ENCODE measurements at places on chromosomes 12 and 14.

DNA sequence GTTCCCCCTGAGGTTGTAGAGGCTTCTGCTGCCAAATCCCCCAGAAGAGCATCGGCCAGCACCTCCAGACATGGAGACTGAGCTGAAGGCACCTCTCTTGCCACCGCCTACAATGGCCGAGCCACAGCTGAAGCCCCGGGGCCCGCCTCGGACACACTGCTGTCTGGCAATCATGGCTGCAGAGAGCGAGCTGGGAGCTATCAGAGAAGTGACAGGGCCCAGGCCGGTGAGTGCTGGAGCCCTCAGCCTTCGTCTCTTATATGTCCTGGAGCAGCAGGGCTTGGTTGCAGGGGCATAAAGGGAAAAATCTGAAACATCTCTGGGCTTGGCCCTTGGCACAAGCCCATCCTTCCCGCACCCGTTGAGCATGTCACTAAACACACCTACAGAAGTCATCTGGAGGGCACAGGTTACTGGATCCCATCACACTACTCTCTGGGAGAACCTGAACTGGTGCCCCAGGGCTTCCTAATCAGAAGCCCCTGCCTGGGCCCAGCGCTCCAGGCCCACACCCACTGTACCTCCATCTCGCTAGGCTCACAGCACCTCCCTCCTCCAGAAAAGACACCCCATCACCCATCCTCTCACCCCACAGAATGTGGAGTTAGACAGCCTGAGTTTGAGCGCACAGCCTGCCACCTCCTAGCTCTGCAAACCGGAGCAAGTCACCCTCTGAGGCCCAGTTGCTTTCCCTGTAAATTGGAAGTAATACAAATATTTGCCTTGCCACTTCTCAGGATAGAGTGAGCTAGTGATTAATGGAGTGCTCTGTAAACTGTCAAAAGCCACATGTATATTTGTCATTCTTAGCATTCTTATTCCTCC is at the start of gene KRT4:
KRT4 (minus strand) TSS at position 232 of the 825 bp plus-strand sequence; CDS start at position 174, 58 bp downstream.
- DNase-seq: no peak

- DNase-seq: no peak
Observed at GRCh38 chr14:92217936-92218335, 96.2 kb downstream of the CPSF2 start.

DNA sequence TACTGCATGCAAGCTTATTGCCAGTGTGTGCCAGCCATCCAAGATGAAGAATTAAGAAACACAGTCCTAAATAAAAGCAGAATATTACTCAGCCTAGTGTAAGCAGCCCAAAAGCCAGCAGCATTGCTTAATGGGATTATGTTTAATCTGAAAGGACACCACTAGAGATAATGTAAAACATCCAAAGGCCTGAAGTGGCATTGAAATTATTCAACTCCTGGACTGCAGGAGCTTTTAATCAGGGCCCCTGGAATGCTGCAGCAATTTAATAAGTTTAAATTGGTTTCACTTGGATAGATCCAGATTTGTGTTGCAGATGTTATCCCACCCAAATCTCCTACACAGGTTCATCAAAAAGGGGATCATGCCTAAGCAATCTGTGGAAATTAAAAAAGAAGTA is 193.0 kb downstream of the C12orf50 start:
- no peak for DNase-seq

DNA sequence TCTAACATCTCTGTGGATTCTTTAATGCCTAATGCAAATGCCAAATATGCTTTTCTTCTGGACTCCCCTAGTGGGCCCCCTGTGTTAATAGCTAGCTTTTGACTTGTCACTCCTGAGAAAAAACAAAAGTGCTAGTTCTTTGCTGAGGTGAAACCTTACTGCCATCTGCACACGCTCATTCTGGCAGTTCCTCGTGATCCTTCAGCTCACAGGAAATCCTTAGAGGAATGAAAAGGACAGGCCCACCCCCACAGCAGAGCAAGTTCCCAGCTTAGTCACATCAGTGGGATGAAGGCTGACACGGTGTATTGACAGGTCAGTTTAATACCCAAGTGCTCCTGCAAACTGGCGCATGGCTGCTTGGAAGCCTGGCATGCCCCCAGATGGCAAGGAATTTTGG is 165.1 kb upstream of the ATP2B1 start:
- no peak for DNase-seq

DNA sequence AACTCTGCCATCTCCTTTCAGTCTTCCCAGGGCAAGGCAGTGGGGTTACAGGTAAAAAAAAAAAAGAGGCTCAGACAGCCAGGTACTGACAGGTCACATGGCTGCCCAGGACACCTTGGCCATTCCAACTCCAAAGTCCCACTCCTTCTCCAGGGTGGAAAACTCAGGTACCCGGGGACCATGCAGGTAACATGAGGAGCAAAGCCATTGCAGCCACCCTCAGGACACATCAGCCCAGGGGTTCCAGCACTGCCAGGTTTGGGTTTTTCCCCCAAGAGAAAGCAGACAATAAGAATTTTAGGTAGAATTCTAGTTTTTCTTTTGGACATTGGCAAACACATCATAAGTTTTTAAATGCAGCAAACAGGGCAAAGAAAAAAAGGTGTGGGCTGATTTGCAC is 15.3 kb downstream of the FAM222A start:
- no peak for DNase-seq

GRCh38 chr14:97618401-97618800 is 821.2 kb downstream of the VRK1 start:
- DNase-seq: no peak

DNA sequence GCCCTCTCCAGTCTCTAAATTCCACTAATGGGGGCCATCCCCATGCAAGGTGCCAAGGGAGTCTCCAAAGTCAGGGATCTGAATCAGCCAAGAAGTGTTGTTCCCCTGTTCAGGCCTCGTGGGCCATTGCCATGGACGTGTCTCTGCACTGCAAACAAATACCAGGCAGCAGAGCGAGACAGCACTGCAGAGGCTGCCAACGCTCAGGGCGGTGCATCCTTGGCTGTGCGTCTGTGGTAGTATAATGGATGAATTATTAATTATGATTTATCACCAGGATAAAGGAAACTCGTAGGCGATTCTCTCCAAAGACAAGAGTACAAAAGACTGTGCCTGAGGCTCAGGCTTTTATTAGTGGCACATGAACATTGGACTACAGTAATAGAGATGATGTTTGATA is 122.3 kb upstream of the NTF3 start:
- no peak for DNase-seq

DNA sequence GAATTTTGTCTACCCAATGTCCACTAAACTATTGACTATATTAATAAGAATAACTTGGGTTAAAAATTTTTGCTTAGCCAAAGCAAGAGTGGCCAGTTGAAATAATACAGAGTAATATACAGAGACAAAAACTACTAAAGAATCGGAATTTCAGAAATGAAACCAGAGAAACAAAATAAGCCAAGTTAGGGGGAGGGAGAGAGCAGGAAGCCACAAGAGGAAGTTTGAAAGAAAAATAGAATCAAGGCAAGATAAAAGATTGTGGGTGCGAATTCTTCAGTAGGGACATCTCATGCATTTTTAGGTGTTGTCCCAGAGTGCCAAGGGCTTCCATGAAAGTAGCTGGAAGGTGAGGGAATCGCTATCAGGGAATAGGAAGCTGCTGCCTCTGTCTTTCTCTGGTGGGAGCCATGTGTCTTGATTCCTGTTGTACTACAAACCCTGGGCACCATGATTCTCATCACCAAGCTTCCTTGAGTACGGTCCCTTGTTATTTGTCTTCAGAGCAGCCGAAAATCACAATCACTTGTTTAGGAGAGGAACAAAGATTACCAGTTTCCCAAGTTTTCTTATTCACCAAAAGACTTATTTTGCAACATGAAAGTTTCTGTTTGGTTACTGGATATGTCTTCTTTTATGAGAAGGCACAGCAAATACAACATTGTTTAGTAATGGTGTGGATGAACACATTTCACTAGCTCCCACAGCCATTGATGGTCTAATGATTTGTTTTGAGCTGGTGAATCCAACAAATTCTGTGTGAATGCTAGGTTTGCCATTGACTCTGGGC is 16.7 kb downstream of the NEUROD4 start:
- DNase-seq: no peak

GRCh38 chr12:57213763-57214397 is 2.7 kb upstream of the NXPH4 start:
- no peak for DNase-seq

DNA sequence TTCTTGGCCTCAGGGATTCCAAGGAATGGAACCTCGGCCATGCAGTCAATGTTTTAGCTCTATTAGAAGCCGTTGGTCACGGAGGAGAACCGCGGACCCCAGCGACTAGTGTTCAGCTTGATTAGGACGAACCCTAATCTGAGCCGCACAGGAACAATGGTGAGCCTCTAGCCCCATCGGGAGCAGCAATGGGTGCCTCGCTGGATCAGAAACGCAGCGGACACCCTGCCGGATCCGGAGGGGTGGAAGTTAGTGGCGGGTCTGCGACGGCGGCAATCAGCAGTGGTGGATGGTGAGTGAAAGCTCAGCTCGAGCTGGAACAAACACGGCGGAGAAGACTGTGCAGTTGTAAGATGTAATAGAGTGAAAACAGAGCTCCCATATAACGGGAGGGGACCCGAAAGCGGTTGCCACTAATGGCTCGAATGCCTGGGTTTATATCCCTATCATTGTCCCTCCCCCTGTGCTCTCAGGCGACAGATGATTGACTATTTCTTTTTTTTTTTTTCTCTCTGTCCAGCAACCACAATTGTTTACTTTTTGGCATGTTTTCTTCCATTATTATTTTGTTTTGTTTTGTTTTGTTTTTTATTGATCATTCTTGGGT is 127.7 kb downstream of the ZNF664 start:
- no peak for DNase-seq

DNA sequence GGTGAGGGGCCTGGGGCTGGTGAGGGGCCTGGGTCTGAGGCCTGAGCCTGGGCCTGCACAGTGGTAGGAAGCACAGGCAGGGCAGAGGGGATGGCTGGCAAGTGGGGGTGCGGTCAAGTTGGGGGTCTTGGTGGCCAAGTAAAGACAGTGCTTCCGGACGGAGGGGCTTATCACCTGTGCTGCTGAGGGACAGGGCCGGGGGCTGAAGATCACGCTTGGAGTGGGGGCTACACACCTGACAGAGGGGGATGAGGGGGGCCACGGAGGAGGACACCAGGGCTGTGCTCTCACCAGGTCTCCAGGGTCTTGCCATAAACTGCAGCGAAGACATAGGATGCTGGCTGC is 12.2 kb downstream of the TEDC1 start:
- no peak for DNase-seq

GRCh38 chr14:47674543-47675465 is 601 bp downstream of the MDGA2 start:
- DNase-seq: no peak

DNA sequence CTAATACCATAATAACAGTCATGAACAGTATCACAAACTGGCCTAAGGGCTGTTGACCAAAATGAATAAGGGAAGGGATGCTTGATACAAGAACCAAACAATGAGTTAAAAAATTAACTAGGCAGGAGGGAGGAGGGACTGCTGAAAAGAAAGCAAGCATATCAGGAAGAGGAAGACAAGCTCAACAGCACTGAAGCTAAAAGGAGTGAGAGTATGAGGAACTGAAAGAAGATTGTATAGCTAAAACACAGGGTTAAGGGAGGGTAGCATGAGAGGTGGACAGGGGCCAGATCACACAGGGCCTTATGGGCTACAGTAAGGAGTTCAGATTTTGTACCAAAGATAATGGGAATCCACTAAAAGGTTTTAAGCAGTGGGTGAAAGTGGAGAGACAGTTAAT is 34.1 kb downstream of the ITGA7 start:
- no peak for DNase-seq

- DNase-seq: no peak
Observed at GRCh38 chr14:35240231-35240630, 52.0 kb upstream of the PSMA6 start.

DNA sequence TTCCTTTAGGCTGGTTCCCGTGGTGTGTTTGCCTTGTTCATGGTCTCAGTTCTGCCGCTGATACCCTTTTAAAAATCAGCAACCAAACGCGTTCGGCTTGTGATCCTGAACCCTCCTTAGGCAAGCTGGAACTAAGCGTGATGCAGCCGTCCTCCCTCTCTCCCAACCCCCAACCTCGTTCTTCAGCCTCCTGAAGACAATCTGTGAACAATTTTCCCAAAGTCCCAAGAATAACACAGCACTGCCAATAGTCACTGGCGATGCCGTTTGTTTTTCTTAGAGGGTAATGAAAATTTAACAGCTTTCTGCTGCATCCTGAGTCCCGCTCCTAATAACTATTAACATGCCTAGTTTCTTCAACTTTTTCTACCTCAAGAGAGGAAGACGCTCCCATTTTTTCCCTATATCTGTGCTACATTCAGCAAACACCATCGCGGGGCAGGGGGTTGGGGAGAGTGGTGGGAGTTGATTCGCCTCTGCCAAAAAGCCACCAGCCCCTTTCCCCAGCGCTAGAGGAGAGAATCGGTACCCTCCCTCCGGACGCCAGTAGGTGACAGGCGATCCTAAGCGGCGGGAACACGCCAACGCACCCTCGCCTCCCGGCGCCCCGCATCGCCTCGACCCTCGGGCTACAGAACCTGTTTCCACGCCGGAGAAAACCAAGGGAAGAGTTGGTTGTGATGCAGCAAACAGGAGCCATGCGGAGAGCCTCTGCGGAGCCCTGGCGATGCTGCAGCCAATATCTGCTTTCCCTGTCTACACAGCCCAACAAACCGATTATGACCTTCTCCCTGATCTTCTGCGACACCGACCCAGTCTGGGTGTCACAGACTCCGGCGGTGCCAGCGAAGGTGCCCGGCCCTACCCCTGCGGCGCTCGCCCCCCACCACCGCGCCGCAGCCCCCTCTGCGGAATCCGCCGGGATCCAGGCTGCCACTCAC is 752 bp downstream of the PRICKLE1 start:
- no peak for DNase-seq

- no peak for DNase-seq
Observed at GRCh38 chr12:79482921-79483320, 207.8 kb downstream of the PAWR start.
